ENCODE measurements at places on chromosomes 2 and 18.

DNA sequence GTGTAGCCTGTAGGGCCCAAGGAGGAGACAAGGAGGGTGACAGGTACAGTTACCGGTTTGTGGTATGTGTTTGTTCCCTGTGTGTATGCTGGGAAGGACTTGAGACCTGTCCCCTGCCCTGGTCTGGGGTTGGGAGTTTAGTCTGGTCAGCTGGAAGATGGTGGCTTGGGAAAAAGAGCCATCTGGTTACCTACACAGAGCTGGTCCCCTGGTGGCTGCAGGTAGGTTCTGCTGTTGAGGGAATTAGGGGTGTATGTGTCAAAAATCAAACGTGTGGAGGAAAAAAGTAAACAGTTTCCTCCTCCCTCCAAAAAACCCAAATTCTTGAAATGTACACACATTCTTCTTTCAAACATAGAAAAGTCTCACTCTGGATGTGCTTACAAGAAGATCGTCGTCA is 24.3 kb downstream of the PTMA start:
- DNase-seq, result no peak

- DNase-seq, result no peak
These were observed 132.3 kb downstream of the HDAC4 start for GRCh38 chr2:239268549-239268948.

DNA sequence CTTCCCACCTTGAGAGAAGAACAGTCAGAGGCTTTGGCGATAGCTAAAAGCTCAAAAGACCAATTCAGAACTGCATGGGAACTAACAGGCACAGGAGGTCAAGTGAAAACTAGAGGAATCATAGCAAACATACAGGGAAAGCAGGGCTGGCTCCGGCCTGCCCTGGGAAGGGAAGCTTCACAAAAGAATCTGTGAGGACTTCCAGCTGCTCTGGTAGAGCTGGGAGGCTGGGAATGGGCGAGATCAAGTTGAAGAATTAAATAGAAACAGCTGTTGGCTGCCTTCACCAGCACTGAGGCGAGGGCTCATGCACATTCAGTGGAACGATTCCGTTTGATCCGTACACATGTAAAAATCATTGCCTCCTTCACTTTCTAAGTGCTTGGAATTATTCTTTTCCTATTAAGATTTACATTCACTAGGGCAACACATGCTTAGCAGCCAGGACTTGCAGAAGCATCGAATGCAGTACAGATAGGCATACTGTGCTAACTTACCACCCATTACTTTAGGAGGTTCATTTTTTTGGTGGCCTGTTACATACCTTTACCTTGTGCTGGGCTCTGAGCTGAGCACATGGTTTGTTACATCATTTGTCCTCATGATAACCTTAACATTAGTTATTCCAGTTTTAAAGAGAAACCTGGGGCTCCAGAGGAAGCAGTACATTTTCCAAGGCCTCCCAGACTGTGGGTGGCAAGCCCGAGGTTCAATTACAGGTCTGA is 125.4 kb upstream of the RNF152 start:
- DNase-seq, result no peak

DNA sequence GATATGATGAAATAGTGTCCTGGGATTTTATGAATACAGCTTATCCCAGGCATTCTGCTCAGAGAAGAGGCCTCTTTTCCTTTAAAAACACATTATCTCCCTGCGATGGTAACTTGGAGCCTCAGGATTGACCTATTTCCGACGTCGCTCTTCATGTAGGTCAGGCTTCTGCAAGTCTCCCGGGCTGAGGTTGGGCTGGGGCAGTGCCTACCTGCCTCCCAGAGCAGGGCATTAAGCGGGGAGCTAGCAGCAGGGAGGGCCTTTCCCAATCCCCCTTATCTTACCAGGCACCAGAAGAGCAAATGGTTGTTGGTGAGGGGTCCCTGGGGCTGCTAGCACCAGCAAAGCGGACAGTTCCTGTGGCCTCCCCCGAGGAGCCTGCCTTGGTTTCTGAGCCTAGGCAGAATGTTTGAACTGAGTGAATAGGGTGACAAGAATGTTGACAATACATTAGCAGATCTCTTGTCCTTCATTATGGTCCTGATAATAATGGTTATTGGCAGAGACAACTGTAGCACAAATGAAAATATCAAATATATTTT is 60.2 kb downstream of the TRPM8 start:
- no peak for DNase-seq

GRCh38 chr2:152529420-152530115 is 187.7 kb downstream of the PRPF40A start:
- DNase-seq, result no peak

GRCh38 chr2:28721601-28722191 is 29.9 kb upstream of the PPP1CB start:
- DNase-seq, result no peak

DNA sequence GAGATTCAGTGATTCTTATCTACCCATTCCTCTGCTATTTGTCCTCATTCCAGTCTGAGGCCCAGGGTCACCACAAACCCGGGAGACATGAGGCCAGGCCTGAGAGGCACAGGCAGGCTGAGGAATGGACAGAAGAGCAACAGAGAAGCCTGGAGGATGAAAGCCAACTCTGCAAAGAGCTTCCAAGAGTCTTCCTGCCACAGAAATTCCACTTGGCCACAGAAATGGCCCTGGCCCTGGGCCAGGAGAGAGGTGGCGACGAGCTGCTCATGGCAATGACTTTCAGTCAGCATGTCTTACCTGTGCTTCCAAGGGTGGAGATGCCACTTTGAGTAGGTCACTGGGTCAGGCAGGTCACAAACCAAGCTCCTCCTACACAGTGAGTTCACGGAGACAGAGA is 155.3 kb upstream of the PKDCC start:
- no peak for DNase-seq

- DNase-seq, result no peak
These were observed 38.3 kb upstream of the PEX13 start for GRCh38 chr2:60979231-60979630.

DNA sequence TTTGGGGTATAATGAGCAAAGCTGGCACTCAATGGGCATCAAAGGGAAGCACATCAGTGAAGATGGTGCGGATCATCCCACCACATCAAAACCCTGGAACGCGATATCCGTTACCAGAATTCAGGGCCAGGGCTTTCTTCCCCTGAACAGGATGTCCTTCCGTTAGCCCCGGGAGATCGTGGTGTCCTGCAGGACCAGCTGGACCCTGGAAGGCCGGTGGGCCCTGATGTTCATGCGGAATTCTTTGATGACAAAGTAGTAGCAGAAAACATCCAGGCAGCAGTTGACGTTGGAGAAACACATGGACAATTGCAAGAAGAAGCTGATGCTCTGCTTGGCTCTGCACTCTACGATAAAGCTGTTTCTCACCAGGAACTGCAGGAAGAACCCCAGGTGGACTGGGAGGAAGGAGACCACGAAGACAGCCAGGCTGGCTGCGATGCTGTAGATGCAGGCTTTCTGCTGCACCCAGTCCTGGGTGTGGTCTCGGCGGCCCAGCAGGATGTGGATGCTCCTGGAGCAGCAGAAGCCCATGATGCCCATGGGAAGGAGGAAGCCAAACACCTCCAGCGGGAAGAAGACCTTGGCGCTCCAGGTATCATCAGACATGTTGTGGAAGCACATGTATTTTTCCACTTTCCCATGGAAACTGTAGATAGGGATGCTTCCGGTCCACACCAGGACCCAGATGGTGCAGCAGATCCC is 15.0 kb downstream of the GPR55 start:
- no peak for DNase-seq

- DNase-seq, result no peak
These were observed 120.8 kb downstream of the NFATC1 start for GRCh38 chr18:79516441-79516931.

GRCh38 chr2:12212841-12213597 is 466.6 kb downstream of the LPIN1 start:
- DNase-seq, result no peak

Measured in NCI-H526 treated with DMSO at 0.1 percent for 48 hours (cell line).